ENCODE measurements at places on chromosomes 7 and 10.

- no peak for DNase-seq
Measured at GRCh38 chr7:12670000-12670729, 17.3 kb upstream of the ARL4A start.

GRCh38 chr10:48705401-48705938 lies 20.8 kb downstream of the WDFY4 start:
- no peak for DNase-seq

- DNase-seq = no peak
Measured at GRCh38 chr7:22442187-22442881, 57.7 kb downstream of the STEAP1B start.

DNA sequence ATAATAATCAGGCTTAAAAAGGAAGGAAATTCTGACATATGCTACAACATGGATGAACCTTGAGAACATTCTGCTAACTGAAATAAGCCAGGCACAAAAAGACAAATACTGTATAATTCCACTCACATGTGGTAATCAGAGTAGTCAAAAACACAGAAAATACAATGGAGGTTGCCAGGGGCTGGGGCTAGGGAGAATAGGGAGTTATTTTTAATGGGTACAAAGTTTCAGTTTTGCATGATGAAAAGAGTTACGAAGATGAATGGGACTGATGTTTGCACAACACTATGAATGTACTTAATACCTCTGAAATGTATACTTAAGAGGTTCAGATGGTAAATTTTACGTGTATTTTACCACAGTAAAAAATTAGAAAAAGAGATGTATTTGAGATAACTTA lies 145.6 kb downstream of the DOCK4 start:
- no peak for DNase-seq

GRCh38 chr7:130418306-130418705 lies 22.5 kb downstream of the CEP41 start:
- no peak for DNase-seq

DNA sequence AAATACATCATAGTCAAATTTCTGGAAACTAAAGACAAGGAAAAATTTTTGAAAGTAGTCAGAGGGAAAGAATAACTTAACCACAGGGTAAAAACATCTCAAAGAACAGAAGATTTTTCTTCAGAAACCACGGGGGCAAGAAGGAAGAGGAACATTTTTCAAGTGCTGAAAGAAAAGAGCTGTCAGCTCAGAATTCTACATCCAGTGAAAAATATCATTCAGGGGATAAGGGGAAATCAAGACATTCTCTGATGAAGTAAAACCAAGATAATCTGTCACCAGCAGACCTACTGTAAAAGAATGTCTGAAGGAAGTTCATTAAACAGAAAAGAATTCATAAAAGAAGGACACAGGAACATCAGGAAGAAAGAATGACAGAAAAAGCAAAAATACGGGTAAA lies 111.2 kb upstream of the TMEM72 start:
- DNase-seq = no peak

GRCh38 chr7:14258441-14258840 lies 269.0 kb upstream of the ETV1 start:
- no peak for DNase-seq

GRCh38 chr7:46949270-46949931 lies 632.5 kb downstream of the TNS3 start:
- DNase-seq = no peak

DNA sequence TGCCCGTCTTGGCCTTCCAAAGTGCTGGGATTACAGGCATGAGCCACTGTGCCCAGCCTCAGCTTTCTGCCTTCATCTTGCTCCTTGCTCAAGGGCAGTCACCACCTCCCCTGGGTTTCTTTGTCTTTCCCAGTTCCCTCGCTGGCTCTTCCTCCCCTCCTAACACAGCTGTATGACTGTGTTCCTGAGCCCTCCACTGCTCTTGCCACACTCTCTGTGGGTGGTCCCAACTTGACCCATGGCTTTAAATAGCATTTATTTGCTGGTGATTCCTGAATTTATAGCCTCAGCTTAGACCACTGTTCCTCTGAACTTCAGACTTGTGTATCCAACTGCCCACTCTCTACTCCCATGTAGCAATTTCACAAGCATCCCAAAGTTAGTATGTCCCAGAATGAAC lies 181.3 kb downstream of the BAMBI start:
- DNase-seq = no peak

DNA sequence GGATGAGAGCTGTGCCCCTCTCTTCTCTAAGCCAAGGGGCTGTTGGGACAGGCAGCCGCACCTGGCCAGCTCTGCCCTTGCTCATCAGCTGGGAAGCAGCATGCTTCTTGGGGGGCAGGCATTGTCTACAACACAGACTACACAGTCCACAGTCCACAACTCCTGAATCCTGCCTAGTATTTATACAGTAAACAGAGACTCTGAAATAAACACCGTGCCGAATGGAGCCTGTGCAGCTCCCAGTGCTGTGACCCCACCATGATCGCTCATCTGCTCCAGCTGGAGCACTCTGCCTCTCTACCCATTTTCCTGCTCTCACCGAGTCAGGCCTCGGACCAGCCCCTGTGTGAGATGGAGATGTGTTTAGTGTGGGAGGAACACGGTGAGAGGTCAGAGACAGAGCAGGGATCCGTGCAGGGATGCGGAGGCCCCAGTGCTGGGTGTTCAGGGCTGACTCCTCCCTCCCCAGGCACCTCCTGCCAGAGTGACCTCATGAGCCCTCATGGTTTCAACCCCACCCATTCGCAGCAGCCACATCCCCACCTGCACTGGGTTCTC lies 608.0 kb downstream of the DNAJB6 start:
- no peak for DNase-seq

GRCh38 chr7:30320392-30320791 lies 36.0 kb downstream of the ZNRF2 start:
- DNase-seq = no peak

DNA sequence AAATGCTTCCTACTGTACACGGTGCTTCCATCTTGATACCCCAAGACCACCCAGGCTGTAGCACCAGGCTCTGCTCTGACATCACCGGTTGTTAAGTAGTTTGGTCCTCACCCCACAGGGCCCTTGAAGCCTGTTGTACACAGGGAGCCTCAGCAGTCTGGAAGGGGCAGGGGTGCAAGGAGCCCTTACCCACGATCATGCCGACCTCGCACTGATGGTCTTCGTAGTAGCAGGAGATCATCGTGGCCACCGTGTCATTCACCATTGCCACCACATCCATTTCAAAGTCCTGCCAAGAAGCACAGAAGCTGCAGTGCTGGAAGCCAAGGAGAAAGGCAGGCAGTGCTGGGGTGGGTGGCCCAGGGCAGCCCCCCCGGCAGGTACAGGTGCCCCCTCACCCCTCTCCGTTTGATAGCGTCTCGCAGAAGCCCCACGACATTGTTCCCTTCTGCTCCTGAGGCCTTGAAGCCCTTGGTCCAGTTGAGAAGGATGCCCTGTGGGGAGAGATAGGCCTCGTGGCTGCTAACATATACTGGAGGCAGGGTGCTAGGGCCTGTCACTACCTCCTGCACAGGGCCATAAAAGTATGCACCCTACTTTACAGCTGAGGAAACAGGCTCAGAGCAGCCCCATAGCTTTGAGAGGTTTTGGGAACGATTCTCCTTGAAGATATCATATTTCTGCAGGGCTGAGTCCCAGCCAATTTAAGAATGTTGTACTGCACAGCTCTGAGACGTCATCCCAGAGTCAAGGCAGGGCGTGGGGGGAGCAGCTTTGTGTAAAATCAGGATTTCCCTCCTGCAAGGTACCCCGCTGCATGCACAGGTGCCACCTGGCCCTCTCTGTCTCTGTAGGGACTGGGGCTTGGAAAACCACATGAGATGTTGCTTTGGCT lies 8.7 kb upstream of the MYL7 start:
- no peak for DNase-seq

DNA sequence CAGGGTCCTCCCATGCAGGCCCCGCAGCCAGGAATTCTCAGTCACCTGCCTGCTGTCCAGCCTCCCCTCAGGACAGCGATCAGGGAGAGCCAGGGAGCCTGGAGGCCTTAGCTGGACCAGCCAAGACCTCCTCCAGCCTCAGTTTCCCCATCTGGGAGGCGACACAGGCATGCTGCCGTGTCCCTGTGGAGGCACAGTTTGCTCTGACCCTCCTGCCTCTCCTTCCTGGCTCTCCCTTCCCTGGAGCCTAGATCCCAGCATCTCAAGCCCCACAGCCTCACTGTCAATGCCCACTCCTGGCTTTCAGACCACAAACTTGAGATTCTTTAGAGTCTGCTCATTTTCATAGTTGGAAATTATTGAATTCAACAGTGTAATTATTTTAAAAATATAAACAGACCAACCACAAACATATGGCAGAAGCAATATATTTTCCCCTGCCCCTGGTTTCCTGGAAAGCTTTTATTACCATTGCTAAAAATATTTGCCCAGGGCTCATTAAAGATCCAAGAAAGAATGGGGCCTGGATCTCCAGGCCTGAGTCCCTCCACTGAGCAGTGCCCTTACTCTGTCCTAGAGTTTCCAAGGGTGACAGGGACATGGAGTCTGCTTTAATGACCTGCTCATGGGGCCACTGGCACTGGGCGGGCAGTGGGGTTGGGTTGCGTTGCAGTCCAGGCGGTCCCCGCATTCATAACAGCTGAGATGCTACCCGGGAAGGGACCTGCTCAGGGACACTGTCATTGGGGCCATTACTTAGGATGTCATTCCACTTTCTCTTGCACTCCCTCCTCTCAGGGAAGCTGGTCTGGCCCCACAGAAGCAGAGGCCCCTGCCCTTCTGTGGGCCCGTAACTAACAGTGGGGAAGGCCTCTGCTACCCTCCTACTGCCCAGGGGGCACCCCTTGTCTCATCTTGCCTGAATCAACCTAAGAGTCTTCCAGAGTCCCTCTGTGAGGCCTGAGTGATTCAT lies 81.6 kb upstream of the CHST15 start:
- DNase-seq = no peak

- DNase-seq = no peak
Measured at GRCh38 chr10:37789590-37789989, 67.8 kb downstream of the ZNF248 start.

DNA sequence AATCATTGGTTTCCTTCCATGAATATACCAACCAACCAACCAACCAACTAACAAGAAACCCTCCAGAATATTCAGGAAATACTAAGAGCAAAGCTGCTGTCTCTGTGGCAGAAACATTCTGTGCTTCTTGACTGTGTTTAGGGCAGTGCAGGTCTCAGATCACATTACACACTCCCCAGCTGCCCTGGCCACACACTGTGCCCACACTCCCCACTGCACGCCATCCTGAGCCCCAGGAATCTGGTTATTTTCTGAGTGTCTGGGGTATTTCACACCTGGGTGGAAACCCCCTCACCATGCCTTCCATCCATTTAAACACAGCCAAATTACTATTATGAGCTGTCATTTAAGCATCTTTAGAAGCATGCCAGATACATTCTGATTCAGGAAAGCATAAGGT lies 183.7 kb upstream of the ANK3 start:
- no peak for DNase-seq

DNA sequence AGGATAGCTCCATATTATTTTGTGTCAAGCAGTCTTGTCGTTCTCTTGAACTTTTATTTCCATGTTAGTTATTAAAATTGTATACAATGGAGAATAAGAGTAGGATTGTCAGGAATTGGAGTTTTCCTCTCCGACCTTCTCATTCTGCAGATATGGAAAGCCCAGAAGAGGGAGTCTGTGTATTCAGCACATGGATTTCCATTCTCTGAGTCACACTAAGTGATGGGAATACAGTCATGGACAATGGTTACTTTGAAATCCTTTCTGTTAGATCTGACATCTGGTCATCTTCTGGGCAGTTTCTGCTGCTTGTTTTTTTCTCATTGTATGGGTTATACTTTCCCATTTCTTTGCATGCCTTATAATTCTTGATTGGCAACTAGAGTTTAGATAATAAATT lies 5.0 kb upstream of the TASOR2 start:
- DNase-seq = no peak

GRCh38 chr10:121823993-121824463 lies 103.8 kb downstream of the ATE1 start:
- DNase-seq = no peak

GRCh38 chr7:80881351-80881900 lies 37.4 kb downstream of the SEMA3C start:
- DNase-seq = no peak

DNA sequence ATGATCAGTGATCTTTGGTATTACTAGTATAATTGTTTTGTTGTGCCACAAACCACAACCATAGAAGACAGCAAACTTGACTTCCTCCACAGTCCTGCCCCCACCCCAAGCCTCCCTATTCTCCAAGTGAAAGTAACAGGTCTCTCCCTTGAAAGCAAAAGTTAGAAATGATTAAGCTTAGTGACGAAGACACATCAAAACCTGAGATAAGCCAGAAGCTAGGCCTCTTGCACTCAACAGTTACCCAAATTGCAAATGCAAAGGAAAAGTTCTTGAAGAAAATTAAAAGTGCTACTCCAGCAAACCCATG lies 7.5 kb downstream of the SAR1A start:
- no peak for DNase-seq

GRCh38 chr7:43533801-43534479 lies 49.0 kb upstream of the STK17A start:
- no peak for DNase-seq

- no peak for DNase-seq
Measured at GRCh38 chr7:98265841-98266271, 13.8 kb upstream of the TECPR1 start.

DNA sequence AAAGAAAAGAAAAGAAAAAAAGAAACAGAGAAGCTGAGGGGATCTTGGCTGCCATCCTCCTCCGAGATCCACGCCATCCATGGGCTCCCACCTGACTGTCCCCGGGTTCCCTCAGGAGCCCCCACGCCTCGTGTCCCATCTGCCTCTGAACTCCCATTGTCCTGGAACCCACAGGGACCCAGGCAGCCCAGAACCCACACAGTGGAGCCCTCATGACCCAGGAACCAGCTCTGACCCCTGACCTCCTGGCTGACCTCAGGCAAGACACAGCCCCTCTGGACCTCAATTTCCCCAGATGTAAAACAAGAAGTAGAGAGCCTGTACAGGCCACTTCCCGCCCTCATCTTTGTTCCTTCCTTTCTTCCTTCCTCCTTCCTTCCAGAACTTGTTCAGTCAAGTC lies 40.4 kb downstream of the RASGEF1A start:
- no peak for DNase-seq

GRCh38 chr7:156903232-156903909 lies 10.4 kb upstream of the LMBR1 start:
- DNase-seq = no peak

DNA sequence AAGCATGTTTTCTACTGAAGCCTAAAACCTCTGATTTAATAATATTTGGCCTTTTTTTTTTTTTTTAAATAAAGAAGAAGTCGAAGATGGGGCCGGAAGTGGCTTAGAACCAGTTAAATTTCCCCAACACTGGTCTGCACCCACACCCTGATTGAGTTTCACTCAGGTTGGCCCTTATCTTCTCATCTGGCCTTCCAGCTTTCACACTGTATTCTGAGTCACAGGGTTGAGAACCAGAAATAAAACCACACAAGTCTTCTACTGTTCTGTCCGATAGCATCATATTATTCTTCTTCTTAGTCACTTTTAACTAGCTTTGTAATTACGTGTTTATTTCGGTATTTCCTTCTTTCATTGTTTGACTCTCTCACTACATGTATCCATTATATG lies 9.9 kb downstream of the ZNF365 start:
- DNase-seq = no peak

GRCh38 chr10:52483587-52483986 lies 169.5 kb downstream of the DKK1 start:
- DNase-seq = no peak

Data from stimulated activated CD8-positive, alpha-beta memory T cell treated with anti-CD3 and anti-CD28 coated beads, Interleukin-15, amount 100 ng/mL, for 24 hours (primary cell).